Lung (tissue), 17 donors: ENCODE measurements at places on chromosomes 4 and X. TPM values are rescaled to one million over a fixed set of nuclear protein-coding genes. Genes with fewer than 3 reads are reported as not detected.

GRCh38 chr4:41389356-41389755 lies 132.6 kb downstream of the UCHL1 start:
- DNase-seq: no peak
- no peaks in the 10 kb centered on the region for H3K27me3 ChIP-seq
- H3K36me3 ChIP-seq: no peaks in the 10 kb centered on the region
- peaks cover 20% of the 10 kb centered on the region for H3K4me1 ChIP-seq
- no peak overlapping the region for H3K4me3 ChIP-seq

TBCK gene
- 29.7 TPM for total RNA-seq

GRCh38 chr4:52889778-52890520 lies 27.8 kb downstream of the RASL11B start:
- no peaks in the 10 kb centered on the region for H3K36me3 ChIP-seq
- no peak for DNase-seq
- no peaks in the 10 kb centered on the region for H3K27me3 ChIP-seq

NDNF gene
- total RNA-seq: 121 TPM

- no peaks in the 10 kb centered on the region for H3K36me3 ChIP-seq
- H3K27me3 ChIP-seq: no peaks in the 10 kb centered on the region
- H3K4me1 ChIP-seq: peaks cover 12% of the 10 kb centered on the region
- H3K27ac ChIP-seq: no peak overlapping the region
- no peak for DNase-seq
Observed at GRCh38 chrX:133857640-133858269, 127.6 kb downstream of the GPC3 start.

DNA sequence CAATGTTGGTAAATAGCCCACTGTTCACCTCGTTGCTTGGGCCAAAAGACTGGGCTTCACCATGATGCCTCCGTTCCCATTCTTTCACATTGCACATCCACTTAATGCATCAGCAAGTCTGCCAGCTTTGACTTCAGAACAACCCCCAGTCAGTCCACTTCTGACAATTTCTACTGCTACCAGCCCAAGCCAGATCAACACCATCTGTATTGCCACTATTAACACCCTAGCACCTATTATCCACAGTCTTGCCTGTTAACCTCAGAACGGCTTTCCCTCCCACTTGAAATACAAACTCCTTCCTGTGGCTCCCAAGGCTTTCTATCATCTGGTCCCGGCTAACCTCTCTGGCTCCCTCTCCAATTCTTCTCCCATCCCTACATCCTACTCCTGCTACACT lies 95.7 kb downstream of the SH3RF1 start:
- no peak overlapping the region for H3K27ac ChIP-seq
- H3K4me1 ChIP-seq: peaks cover 11% of the 10 kb centered on the region
- no peaks in the 10 kb centered on the region for H3K36me3 ChIP-seq
- no peak for DNase-seq
- H3K27me3 ChIP-seq: no peaks in the 10 kb centered on the region

- no peak overlapping the region for H3K4me3 ChIP-seq
- DNase-seq: no peak
- H3K36me3 ChIP-seq: no peaks in the 10 kb centered on the region
- no peak overlapping the region for H3K27ac ChIP-seq
Observed at GRCh38 chr4:134540588-134540987, 339.0 kb upstream of the PABPC4L start.

GRCh38 chrX:21166272-21166982 lies 207.8 kb upstream of the CNKSR2 start:
- no peaks in the 10 kb centered on the region for H3K27me3 ChIP-seq
- H3K27ac ChIP-seq: no peak overlapping the region
- no peak overlapping the region for H3K4me3 ChIP-seq

DNA sequence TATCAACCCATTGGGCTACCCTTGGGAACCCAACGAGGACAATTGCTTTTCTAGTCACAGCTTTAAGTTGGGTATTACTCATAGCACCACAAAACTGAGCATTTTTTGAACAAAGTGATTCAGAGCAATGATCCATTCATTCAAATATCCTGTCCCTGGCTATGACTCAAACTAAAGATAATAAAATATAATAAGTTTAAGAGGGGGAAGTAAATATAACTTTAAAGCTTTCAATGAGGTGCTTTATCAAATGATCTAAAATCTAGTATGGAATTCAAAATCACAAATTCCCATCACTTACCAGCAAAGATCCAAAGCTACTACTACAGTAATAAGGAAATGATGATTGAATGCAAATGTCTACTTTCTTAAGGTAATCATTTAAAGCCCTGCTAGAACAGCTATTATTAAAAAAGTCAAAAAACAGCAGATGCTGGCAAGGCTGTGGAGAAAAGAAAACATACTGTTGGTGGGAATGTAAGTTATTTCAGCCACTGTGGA lies 39.8 kb upstream of the S100G start:
- no peaks in the 10 kb centered on the region for H3K4me1 ChIP-seq
- H3K4me3 ChIP-seq: no peak overlapping the region
- no peak for DNase-seq
- H3K36me3 ChIP-seq: no peaks in the 10 kb centered on the region

- no peaks in the 10 kb centered on the region for H3K4me1 ChIP-seq
- DNase-seq: no peak
- H3K27ac ChIP-seq: no peak overlapping the region
- peaks cover 8% of the 10 kb centered on the region for H3K36me3 ChIP-seq
- no peaks in the 10 kb centered on the region for H3K27me3 ChIP-seq
Observed at GRCh38 chr4:121846662-121847061, 23.0 kb upstream of the CCNA2 start.

NAP1L2 gene
- total RNA-seq: 0.46 TPM

MAGEB1 gene
- total RNA-seq: not detected

DNA sequence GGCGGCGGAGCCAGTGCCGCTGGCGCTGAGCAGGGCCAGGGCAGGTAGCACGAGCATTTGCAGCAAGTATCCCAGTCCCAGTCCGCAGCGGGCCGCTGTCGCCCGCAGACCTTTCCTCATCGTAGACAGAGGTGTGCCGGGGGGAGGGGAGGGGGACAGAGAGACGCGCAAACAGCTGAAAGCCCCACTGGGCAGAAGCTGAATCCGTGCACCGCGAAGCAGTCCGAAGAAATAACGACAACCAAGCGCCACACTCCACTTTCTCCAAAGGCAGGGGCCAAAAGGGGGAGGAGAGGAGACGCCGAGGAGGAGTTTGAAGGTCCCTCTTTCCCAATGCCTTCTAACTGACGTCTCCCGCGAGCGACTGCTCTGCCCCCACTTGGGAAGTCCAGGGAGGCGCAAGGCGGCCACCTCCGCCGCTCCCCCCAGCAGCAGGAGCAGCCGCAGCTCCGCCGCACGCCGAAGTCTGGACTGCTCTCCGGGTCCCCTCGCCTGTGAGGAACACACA lies at the start of gene UNC5C:
TSS of gene UNC5C (minus strand) at position 236 of the 508 bp plus-strand sequence.
- H3K4me3 ChIP-seq: peak within 1 kb of the TSS; percentile 53
- DNase-seq: peak; percentile 99
- peaks cover 6% of the 10 kb centered on the region for H3K36me3 ChIP-seq
- H3K27me3 ChIP-seq: no peaks in the 10 kb centered on the region
- peaks cover 11% of the 10 kb centered on the region for H3K4me1 ChIP-seq

GRCh38 chrX:102899940-102900916 lies 36.8 kb upstream of the RAB40AL start:
- no peaks in the 10 kb centered on the region for H3K4me1 ChIP-seq
- DNase-seq: peak; percentile 60
- H3K4me3 ChIP-seq: no peak overlapping the region
- H3K27me3 ChIP-seq: peaks cover 26% of the 10 kb centered on the region
- H3K36me3 ChIP-seq: no peaks in the 10 kb centered on the region

DNA sequence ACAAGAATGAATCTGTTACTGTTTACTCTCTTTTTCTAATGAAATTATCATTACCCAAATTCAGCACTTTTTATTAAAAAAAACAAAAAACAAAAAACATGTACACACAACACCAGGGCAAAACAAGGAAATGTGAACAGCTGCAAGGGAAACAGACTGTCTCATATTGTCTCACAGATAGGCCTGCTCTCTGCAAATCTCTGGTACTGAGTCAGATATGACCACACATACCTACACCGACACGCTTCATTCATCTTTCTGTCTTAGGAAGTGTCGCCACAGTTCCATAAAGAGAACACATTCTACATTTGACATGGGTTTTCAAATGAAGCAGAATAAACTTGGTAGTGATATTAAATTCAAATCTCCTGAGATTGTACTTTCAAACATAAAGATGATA lies 92.2 kb upstream of the GPR34 start:
- no peaks in the 10 kb centered on the region for H3K36me3 ChIP-seq
- H3K4me3 ChIP-seq: no peak overlapping the region
- no peak overlapping the region for H3K27ac ChIP-seq
- H3K4me1 ChIP-seq: no peaks in the 10 kb centered on the region
